NT2/D1 (cell line): ENCODE measurements at places on chromosomes 3 and 15.

DNA sequence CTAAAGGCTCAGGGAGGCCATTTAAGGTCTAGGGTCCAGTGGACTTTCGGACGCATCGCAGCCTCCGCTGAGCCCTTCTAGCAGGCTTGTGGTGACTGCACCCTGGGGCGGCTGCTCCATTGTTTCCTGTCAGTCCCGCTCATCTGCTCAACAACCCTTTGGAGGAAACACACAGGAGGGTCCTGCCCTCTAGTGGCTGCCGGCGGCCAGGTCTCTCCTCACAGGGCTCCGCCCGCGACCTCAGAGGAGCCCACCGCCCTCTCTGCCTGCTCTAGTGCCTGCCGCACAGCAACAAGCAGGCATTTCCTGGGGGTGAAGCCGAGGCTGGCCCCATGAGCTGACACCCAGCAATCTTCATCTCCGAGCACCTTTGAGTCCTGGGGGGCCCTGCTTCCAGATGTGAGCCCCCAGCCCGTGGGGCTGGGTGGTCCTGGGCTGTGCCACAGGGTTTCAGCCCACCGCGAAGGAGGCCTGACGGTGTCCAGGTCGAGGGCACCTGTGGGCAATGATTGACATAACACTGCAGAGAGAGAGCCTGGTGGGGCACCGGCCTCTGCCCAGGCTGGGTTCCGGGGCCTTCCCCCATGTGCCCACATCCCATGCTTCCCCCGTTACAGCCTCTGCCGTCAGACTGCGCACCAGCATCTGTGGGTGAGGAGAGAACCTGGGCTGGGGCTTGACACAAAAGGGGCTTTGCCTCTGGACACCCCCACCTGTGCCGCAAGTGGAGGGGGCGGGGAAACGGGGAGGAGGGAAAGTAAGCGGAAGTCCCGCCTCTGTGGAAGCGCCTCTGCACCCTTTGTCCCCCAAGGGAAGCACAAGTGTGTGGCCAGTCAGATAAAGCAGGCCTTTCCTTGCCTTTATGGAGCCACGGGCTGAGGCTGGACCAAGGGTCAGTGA, 27.0 kb upstream of the SFMBT1 start:
- DNase-seq, result peak; percentile 80

DNA sequence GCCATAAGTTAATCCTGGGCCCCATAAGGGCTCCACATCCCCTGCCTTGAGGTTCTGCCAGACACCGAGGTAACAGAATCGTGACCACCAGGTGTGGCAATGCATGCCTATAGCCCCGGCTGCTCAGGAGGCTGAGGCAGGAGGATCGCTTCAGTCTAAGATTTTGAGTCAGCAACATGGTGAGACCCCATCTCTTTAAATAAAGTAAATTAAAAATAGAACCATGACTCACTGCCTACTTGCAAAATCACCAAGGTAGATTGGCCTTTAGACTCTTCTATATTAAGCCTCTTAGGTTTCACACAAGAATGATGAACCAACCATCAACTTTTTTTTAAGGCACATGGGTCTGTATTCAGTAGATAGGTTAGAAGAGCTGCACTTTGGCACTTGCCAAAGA, 9.7 kb downstream of the WDR5B start:
- no peak for DNase-seq

GRCh38 chr3:63365671-63366070, 87.6 kb downstream of the SYNPR start:
- no peak for DNase-seq

- no peak for DNase-seq
Observed at GRCh38 chr3:58161435-58162398, 49.1 kb downstream of the DNASE1L3 start.

GRCh38 chr3:161349529-161350312, 21.6 kb downstream of the SPTSSB start:
- no peak for DNase-seq

- no peak for DNase-seq
Observed at GRCh38 chr3:188446766-188447165, 292.8 kb downstream of the LPP start.

GRCh38 chr3:42667523-42668412, 14.3 kb downstream of the ZBTB47 start:
- DNase-seq, result no peak

DNA sequence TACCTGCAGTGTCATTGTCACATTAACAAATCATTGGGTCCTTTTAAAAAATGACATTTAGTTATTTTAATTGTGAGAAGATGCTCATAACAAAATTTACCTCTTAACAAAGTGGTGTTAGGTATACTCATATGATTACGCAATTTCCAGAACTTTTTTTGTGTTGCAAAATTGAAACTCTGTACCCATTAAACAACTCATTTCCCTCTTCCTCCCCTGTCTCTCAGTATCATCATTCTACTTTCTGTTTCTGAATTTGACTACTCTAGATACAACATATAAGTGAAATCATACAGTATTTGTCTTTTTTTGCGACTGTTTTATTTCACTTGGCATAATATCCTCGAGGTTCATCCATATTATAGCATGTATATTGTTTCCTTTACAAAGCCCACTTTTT, 58.7 kb upstream of the CHST2 start:
- DNase-seq, result no peak

DNA sequence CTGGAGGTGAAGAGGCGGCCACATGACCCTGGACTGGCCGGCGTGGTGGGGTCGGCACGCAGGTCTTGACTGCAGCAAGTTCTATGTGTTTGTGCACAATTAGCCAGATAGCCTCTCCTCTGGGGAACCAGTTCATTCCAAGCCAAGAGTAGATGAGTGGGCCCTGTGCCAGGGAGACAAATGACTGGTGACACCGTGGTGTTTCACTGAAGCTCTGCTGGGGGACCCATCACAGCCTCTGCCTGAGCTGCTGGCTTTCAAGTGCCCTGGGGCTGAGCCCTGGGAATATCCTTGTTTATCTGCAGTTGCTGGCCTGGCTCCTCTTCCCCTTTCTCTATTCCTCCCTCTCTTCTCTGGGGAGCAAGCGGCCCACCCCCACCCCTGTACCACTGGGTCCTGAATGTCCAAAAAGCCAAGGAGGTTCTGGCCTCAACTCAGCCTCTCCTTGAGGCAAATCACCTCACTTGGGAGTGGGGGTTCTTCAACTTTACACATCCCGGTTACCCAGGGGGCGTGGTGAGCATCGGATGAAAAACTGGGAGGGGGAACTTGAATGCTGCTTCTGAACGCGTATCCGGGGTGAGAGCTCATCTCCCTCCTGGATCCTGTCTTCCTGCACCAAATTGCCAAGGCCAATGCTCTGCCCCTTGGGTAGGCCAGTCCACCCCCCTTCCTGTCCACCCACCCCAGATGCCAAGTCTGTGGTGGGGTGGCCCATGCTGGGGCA, 199.6 kb upstream of the LYSMD4 start:
- DNase-seq, result no peak

DNA sequence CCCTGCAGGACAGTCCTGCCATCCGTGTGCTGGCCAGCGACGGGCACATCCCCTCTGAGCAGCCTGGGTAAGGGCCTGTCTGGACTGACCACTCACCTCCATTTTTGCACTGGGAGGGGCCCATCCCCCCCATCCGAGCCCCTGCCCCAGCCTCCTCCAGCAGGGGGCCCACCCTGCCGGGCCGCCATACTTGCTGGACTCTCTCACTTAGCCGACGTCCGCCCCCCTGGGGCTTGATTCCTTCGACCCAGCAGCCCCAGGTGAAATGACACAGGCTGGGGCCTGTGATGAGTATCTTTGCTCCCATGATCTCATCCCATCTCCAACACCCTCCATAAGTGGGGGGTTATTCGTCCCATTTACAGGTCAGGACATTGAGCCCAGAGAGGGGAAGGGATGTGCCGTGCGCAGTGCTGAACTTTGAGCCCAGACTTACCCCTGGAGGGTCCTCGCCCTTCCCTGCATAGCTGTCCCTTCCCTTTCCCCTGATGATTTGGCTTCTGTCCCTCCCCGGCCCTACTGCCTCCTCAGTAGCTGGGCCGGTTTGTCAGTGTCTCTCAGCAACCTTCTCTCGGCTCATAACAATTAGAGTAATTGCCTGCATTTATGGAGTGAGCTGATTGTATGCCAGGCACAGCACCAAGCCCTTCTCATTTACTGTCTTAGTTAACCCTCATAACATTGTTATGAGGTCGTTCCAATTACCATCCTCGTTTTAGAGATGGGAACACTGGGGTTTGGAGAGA, 4.2 kb downstream of the LMAN1L start:
- DNase-seq, result no peak

DNA sequence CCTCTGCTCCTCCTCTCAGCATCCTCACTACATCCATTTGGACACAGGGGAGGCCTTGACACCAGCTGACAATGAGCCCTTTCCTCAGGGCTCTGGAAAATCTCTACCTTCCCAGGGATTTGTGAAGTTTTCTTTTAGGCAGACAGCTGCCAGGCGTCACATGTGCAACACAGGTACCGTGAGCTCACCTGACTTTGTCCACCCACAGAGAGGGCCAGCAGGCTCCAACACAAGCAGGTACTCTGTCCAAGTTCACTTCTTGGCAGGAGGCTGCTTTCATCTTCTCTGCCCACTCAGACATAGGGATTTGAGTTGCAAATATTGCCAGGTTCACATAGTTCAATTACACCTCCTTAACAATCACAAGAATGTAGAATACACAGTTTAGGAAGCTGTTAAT, 15.3 kb upstream of the MINAR1 start:
- no peak for DNase-seq

GRCh38 chr15:55685286-55685685, 57.7 kb downstream of the PRTG start:
- no peak for DNase-seq

DNA sequence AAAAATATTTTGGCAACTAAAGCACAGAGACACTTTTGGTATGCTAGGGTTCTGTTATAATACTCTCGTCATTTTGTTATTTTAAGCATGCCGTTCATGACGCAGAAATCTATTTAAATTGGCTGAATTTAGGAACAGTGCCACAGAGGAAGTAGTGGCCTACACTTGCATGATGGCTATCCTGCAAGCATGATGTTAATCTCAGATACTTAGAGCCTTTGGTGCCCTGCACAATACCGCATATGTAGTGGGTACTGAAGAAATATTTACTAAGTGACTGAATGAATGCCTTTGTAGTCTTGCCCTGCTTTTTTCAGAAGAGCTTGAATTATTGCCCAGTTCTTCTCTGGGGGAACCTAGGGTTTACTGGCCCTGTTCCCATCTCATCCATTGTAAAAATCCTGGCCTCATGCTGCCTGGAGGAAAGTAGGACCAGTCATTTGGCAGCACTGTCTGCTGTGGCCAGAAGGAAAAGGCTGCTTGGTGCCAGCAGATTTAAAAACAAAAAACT, 79.0 kb downstream of the SERPINI1 start:
- DNase-seq, result no peak

DNA sequence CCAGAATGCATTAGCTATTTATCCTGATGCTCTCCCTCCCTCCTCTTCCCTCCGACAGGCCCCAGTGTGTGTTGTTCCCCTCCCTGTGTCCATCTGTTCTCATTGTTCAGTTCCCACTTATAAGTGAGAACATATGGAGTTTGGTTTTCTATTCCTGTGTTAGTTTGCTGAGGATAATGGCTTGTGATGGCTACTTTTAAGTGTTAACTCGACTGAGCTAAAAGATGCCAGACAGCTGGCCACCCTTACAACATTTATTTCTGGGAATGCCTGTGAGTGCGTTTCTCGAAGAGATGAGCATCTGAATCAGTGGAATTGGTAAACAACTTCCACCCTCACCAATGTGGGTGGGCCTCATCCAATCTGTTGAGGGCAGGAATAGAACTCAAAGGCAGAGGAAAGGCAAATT, 24.7 kb upstream of the TM2D3 start:
- no peak for DNase-seq

DNA sequence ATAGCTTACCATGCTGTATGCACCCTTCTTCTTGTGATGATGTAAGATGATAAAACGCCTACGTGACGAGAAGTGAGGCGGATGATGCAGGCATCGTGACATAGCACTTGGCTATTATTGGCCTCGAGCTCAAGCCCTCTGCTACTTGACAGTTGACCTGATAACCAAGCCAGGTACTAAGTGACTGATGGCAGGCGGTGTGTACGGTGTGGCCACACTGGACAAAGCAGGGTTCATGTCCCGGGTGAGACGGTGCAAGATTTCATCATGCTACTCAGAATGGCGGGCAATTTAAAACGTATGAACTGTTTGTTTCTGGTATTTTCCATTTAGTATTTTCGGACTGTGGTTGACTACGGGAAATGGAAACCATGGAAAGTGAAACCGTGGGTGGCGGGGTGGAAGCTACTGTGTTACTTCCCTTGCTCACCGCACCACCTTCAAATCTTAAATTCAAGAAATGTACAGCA, 57.7 kb downstream of the SLC12A8 start:
- no peak for DNase-seq

DNA sequence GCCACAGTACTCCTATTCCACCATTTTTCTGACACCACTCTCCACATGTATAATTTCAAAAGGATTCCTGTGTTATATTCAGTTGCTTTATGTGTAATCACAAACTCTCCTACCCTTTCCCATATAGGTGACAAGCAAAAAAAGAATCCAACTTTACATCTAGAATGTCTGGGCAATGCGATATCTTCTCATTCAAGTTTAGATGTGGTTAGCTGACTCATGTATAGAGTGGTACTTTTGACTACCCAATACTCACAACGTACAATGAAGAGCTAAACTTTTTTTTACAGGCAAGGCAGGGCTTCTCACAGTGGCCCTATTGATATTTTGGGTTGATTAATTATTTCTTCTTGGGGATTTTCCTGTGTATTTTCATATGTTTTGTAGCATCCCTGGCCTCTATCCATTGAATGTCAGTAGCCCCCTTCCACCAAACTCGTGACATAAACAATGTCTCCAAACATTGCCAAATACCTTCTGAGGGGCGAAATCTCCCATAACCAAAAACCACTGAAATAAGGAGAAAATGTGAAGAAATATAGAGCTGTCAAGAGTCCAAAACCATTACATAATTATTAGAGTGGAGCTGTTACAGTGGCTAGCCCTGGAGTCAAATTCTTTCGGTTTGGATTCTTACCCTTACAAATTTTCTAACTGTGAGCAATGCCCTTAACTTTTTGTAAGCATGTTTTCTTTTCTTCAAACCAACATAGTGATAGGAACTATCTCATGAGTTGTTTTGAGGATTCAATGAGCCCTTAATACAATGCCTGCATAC, 342.6 kb downstream of the NSUN3 start:
- DNase-seq, result no peak

GRCh38 chr3:12194669-12195161, 36.0 kb upstream of the TIMP4 start:
- DNase-seq, result no peak

- DNase-seq, result no peak
Observed at GRCh38 chr3:52044869-52045619, 11.3 kb downstream of the DUSP7 start.

DNA sequence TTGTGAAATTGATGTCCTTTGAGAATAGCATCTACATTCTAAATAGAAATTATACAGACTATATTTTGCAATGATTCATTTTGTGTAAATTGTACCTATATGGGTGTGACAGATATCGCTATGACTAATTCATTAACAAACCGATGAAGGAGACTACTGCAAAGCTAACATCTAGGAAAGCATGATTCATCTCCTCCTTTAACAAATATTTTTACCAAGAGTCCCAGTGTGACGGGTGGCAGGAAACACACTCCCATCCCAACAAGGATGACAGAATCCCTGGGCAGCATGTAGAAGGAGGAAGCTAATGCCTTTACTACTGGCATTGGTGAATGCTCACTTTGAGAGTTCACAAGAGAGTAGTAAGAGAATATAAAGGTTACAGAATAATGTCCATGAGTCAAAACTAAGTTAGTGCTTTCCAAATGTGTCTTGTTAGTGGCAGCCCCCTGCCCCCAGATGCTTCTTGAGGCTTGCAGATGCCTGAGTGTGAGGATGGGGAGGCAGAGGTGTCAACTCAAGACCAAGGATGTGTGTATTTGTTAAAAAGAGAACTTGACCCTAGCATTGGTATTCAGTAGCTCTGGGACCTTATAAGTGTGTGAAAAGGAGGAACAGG, 180.6 kb downstream of the FMN1 start:
- no peak for DNase-seq
